ENCODE measurements at places on chromosomes 13 and 19. TPM values are rescaled to one million over a fixed set of nuclear protein-coding genes. Genes with fewer than 3 reads are reported as not detected.

RETN gene
- 1.1 TPM for total RNA-seq

UPK1A gene
- not detected for total RNA-seq

FCER2 gene
- total RNA-seq, result 3.7 TPM

TBXA2R gene
- total RNA-seq, result 11.2 TPM
